ENCODE measurements at places on chromosomes 11 and 22.

DNA sequence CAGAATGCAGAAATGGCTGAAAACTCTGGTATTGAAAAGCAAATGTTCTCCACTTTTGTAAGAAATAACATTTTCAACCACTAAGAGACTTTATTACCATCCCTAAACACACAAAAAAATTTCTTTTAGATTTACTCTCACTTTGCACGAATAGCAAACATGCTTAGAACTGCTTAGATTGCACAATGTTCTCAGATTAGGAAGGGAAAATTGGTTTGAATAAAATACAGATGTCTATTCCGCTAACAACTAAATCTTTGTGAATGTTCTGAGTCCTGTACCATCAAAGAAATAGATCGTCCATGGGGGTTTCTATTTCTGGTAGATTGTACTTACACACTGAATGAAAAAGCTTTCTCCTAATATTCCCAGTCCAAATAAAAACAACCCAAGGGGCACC lies 40.1 kb downstream of the BDNF start:
- no peak for DNase-seq

DNA sequence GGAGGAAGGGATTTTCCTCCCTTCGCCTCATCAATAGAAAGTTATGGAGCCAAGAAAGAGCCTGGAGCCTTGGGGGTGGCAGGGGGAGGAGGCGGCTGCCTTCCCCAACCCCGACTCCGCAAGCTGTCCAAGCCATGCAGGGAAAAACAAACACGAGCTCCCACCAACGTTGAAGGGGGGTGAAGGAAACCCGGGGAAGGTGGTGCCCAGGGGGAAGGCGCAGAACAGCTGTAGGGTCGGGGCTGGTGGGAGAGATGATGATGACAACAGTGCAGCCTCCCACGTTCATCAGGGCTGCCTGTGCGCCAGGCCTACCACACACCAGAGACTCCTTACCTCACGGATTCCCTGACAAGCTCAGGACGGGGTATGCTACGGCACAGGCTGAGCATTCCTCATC lies 73.5 kb downstream of the SCUBE1 start:
- no peak for DNase-seq

GRCh38 chr11:17570034-17570433 lies 23.0 kb downstream of the OTOG start:
- no peak for DNase-seq

- no peak for DNase-seq
These were observed 70.4 kb downstream of the TRMU start for GRCh38 chr22:46405901-46406300.

GRCh38 chr22:45997077-45997776 lies 20.3 kb upstream of the WNT7B start:
- no peak for DNase-seq

GRCh38 chr11:128660947-128661346 lies 32.9 kb upstream of the FLI1 start:
- no peak for DNase-seq

DNA sequence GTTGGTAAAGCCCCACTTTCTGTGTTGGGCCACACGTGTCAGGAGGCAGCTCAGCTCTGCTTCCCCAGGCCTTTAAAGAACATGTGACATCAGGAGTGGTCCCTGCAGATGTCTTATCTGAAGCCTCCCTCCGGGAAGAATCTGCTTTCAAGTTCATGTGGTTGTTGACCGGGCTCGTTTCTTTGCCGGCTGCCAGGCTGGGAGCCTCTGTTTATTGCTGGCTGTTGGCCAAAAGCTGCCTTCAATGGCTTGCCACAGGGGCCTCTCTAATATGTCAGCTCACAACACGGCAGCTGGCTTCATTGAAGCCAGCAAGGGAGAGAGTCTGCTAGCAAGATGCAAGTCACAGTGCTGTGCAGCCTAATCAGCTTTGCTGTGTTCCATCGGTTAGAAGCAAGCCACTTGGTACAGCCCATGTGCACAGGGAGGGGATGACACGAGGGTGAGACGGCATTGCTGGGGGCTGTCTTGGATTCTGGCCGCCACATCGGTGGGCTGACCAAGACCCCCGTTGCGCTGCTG lies 14.6 kb downstream of the MRGPRF start:
- no peak for DNase-seq

- DNase-seq = no peak
These were observed 24.6 kb upstream of the DGAT2 start for GRCh38 chr11:75743711-75744563.

- DNase-seq = no peak
These were observed 5.3 kb downstream of the SLC17A6 start for GRCh38 chr11:22343371-22344032.

- DNase-seq = no peak
These were observed 1.9 kb upstream of the SSH3 start for GRCh38 chr11:67301313-67301921.

DNA sequence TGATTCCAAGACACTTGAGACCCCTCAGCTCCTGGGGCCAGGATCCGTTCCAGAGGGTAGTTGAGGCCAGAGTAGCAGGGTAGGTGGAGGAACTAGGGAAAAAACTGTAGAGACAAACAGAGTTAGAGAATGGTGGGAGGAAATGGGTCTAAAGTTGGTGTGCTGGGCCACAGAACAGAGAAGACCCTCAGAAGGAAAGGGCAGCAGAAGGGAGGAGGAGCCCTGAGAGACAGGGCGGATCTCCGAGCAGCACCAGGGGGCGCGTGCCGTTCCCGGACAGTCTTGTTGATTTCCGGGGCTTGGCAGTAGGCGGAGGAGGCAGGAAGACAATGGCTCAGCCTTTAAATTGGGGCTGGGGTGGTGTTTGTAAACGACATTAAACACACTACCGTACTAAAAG lies 2.4 kb upstream of the CECR2 start:
- DNase-seq = no peak

- DNase-seq = no peak
These were observed 43.2 kb upstream of the ACCSL start for GRCh38 chr11:44004452-44005062.

DNA sequence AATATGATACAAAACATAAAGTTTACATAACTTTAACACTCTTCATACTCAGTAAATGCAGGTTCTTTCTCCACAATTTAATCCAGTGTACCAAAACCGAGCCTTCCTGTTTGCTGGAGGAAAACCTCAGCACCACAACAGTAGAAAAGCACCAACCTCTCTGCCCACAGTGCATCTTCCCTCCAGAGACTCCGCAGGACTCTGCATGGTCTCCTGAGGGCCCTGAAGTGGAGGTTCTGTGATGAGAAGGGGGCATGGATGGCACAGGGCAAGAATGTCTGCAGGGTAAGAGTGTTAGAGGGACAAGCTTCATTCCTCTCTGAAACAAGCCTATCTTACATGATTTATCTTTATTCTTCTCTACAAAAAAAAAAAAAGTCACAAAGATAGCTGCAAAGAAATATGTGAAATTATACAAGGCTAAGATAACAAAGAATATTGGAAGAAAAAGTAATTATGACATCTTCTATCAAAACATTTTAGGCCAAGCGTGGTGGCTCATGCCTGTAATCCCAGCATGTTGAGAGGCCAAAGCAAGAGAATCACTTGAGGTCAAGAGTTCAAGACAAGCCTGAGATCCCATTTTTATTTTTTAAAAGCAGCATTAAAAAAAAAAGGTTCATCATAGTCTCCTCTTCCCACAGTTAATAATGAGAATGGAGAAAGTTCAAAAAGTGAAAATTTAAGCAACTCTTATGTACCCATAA lies 102.0 kb downstream of the VPREB1 start:
- DNase-seq = no peak

DNA sequence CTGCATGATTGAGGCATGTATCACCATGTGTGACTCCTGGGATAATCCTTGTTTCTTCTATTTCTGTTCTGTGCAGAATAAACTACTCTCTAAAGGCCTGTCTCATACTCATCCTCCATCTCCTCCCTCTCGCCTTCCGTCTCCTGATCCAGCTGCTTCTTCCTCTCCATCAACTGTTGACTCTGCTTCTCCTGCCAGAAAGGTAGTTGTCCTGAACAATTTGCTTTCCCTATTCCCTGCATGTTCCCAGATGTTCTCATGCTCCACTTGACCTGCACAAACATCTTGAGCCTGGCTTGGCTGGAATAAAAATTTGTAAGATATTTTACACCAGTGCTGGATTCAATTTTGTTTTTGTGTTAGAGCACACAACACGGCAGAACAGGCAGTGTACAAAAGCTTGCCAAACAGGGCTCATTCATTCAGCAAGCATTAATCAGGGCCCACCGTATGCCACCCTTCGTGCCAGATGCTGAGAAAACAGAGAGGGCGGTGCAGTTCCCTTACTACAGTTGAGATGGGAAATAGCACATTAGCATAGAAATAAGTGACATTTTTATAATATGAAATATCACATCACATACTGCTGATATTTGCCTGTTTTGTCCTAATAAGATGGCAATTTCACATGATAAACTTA lies 133.3 kb upstream of the PARVA start:
- no peak for DNase-seq

DNA sequence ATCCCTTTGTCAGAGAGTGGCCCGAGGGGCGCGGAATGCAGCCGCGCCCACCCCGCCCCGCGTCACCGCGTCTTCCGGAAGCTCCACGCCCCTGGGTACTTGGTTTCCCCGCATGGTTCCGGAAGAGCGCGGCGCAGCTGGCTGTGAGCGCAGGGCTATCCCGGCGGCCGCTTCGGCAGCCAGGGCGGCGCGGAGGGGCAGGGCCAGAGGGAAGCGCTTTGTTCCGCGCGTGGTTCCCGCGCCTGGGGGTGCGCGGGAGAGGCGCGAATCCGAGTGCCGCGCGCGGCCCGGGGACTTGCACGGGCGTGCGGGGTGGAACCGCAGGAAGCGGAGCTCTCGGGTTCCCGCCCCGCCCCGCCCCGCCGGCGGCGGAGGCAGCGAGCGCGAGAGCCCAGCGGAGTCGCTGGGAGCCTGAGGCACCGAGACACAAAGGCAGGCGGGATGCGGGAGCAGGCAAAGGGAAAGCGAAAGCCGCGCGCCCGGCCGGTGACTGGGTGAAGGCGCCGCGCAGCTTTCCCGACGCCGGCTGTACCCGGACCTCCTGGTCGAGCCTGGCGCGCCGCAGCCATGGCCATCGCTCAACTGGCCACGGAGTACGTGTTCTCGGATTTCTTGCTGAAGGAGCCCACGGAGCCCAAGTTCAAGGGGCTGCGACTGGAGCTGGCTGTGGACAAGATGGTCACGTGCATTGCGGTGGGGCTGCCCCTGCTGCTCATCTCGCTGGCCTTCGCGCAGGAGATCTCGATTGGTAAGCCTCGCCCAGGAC lies at the start of gene PANX1:
PANX1 (plus strand) TSS at position 96 of the 766 bp plus-strand sequence; CDS start at position 568, 472 bp downstream.
- peak; percentile 44 for DNase-seq

DNA sequence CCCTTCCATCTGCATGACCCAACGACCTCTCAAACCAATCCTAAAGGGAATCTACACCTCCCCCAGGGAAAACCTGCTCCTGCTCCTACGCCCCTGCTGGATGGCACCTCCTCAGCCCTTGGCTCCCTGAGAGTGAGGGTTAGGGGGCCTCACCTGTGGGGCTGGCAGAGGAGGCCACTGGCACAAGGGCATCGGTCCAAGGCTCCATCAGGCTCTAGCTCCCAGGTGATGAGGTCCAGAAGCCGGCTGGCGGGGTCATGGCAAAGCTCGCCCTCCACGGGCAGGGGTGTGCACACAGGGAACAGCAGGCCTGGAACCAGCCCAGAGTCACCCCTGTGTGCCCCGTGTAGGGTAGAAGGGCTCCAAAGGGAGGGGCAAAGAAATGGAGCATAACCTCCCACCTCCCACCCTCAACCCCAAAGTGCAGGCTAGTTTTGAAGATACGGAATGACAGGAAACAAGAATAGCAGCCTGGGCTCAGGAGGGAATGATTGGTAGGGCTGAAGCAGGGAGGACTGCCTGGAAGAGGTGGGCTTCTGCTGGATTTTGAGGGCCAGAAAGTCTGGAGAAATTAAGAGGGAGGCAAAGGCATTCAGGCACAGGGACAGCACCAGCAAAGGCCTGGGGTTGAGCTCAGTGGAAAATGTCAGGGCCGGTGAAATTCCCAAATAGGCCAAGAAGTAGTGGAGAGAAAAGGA lies 42.6 kb downstream of the DKK3 start:
- DNase-seq = no peak

DNA sequence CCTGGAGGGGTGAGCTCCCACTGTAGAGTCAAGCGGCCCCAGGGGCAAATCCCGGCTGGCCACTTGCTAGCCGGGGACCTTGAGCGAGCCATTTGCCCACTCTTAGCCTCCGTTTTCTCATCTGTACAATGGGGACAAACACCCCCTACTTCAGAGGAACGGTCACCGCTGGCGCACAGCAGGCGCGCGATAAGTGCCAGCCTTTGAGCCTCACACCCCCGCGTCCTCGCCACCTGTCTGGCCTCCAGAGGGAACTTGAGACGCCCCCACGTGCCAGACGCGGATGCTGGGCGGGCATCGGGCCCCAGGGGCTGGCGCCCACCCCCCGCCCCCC lies 72.6 kb upstream of the TCF20 start:
- no peak for DNase-seq

DNA sequence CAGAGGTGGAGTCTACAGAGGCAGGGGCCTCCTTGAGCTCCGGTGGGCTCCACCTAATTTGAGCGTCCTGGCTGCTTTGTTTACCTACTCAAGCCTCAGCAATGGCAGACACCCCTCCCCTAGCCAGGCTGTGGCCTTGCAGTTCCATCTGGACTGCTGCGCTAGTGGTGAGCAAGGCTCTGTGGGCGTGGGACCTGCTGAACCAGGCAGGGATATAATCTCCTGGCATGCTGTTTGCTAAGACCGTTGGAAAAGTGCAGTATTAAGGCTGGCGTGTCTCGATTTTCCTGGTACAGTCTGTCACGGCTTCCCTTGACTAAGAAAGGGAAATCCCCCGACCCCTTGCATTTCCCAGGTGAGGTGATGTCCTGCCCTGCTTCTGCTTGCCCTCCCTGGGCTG lies 77.7 kb downstream of the GDPD4 start:
- DNase-seq = no peak

GRCh38 chr11:67439321-67440228 lies 2.1 kb upstream of the PTPRCAP start:
- DNase-seq = no peak

GRCh38 chr11:86675017-86675416 lies 2.6 kb upstream of the ME3 start:
- DNase-seq = no peak

GRCh38 chr11:14934641-14935351 lies 37.4 kb downstream of the CALCA start:
- no peak for DNase-seq

DNA sequence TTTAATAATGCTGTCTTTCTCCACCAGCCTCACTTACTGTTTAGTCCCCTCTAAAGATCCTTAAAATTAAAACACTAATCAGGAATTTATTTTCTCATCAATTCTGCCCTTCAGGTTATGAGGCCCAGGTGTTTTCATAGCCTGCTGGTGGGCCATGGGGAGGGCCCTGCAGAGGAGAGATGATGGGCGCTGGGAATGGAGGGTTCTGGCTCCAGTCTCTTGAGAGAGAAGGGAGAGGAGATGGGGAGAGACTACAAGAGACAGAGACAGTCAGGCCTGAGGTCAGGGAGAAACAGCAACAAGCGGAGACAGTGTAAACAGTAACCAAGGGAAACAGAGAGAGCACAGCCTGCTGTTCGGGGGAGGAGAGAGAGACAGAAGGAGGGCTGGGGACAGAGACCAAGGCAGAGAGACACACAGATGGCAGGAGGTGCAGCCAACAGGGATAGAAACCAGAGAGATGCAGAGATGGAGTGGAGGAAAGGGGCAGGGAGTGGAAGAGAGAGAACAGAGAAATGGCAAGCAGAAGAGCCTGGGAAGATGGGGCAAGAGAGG lies 187.3 kb upstream of the SYT13 start:
- DNase-seq = no peak

- DNase-seq = no peak
These were observed 95.4 kb downstream of the TIMP3 start for GRCh38 chr22:32896891-32897290.

GRCh38 chr11:10931761-10932670 lies 74.2 kb upstream of the ZBED5 start:
- DNase-seq = no peak

- DNase-seq = no peak
These were observed 48.3 kb downstream of the TCF20 start for GRCh38 chr22:42222140-42222539.

- DNase-seq = no peak
These were observed 566.4 kb downstream of the METTL15 start for GRCh38 chr11:28674433-28675103.
